Esophagus squamous epithelium (tissue), 5 donors: ENCODE measurements at places on chromosomes 12 and 14.
A peak's percentile ranks its signal among the peaks of the same experiment; 100 is the strongest.

GRCh38 chr12:4068981-4069669 lies 195.9 kb upstream of the PARP11 start:
- no peak overlapping the region for H3K27ac ChIP-seq
- H3K27me3 ChIP-seq: peaks cover 23% of the 10 kb centered on the region
- H3K36me3 ChIP-seq: no peaks in the 10 kb centered on the region
- H3K4me3 ChIP-seq: no peak overlapping the region

- H3K4me1 ChIP-seq: peaks cover 9% of the 10 kb centered on the region
- no peaks in the 10 kb centered on the region for H3K27me3 ChIP-seq
- no peaks in the 10 kb centered on the region for H3K36me3 ChIP-seq
- peak overlapping the region; percentile 78 for H3K27ac ChIP-seq
- DNase-seq: no peak
These were observed 81.2 kb downstream of the BCL11B start for GRCh38 chr14:99190696-99191394.

GRCh38 chr12:118830296-118830695 lies 151.0 kb upstream of the SRRM4 start:
- H3K27ac ChIP-seq: no peak overlapping the region
- no peaks in the 10 kb centered on the region for H3K27me3 ChIP-seq
- no peaks in the 10 kb centered on the region for H3K4me1 ChIP-seq
- no peaks in the 10 kb centered on the region for H3K36me3 ChIP-seq

GRCh38 chr12:116455540-116456329 lies 103.4 kb upstream of the MAP1LC3B2 start:
- peaks cover 29% of the 10 kb centered on the region for H3K4me1 ChIP-seq
- H3K4me3 ChIP-seq: no peak overlapping the region
- H3K27ac ChIP-seq: peak overlapping the region; percentile 82
- H3K36me3 ChIP-seq: no peaks in the 10 kb centered on the region
- DNase-seq: no peak
- no peaks in the 10 kb centered on the region for H3K27me3 ChIP-seq

DNA sequence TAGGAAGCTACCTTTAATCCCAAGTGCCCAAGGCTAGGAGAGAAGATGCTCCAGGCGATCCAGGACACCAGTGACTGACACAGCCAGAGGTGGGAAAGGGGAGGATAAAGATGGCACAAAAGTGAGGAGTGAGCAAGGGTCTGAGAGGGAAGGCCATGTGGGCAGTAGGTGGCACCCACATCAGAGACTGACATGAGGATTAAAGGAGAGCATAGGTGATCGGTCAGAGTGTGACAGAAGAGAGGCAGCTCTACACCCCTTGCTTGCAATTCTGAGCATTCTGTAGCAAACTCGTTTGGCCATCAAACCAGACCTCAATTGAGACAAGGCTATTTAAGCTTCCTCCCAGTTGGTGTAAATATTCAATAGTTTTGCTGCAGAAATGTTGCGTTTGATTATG lies 724 bp upstream of the CD27 start:
- no peak for DNase-seq
- peaks cover 14% of the 10 kb centered on the region for H3K4me1 ChIP-seq
- H3K36me3 ChIP-seq: no peaks in the 10 kb centered on the region
- no peaks in the 10 kb centered on the region for H3K27me3 ChIP-seq
- no peak overlapping the region for H3K4me3 ChIP-seq
- H3K27ac ChIP-seq: no peak overlapping the region

- H3K36me3 ChIP-seq: no peaks in the 10 kb centered on the region
- no peak overlapping the region for H3K4me3 ChIP-seq
- no peak overlapping the region for H3K27ac ChIP-seq
These were observed 147.6 kb downstream of the BRMS1L start for GRCh38 chr14:35973770-35974169.

GRCh38 chr12:22231836-22232235 lies 102.7 kb downstream of the ST8SIA1 start:
- H3K27ac ChIP-seq: no peak overlapping the region
- H3K27me3 ChIP-seq: no peaks in the 10 kb centered on the region
- no peaks in the 10 kb centered on the region for H3K4me1 ChIP-seq
- no peaks in the 10 kb centered on the region for H3K36me3 ChIP-seq

DNA sequence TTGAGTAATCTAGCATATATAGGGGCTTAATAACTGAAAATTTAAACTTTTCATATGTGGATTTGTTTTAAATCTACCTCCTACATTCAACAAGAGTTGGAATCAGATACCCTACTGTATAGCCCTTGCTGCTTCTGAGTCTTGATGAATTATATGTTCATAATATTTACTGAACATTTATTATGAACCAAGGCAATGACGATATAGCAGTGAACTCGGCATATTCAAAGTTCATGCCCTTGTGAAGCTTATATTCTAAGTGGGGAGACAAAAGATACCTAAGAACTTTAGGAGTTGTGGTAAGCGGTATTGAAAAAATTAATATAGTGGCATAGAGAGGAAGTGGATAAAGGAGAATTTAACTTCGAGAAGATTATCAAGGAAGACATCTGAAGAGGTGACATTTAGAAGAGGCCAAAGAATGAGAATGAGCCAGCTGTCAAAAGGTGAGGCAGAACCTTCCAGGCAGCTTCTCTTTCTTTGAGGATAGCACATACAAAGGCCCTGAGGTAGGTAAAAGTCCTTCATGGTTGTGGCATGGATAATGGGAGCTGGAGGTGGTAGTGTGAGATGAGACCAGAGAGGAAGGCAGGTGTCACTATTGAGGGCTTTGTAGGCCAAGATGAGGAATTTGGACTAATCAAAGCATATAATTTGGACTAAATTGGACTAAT lies 10.2 kb downstream of the EID3 start:
- DNase-seq: no peak
- H3K27ac ChIP-seq: no peak overlapping the region
- H3K36me3 ChIP-seq: peaks cover 36% of the 10 kb centered on the region
- no peaks in the 10 kb centered on the region for H3K4me1 ChIP-seq
- no peak overlapping the region for H3K4me3 ChIP-seq

GRCh38 chr12:53380104-53380793 lies at the start of gene SP1:
Gene SP1, plus strand, starts transcription at chr12:53380176. Its CDS starts 116 bp downstream, at chr12:53380292.
- peak; percentile 59 for DNase-seq
- H3K4me1 ChIP-seq: peaks cover 57% of the 10 kb centered on the region
- peak within 1 kb of the TSS; percentile 89 for H3K4me3 ChIP-seq
- H3K27me3 ChIP-seq: no peaks in the 10 kb centered on the region

- H3K36me3 ChIP-seq: no peaks in the 10 kb centered on the region
- no peak overlapping the region for H3K4me3 ChIP-seq
- no peak overlapping the region for H3K27ac ChIP-seq
These were observed 109.4 kb upstream of the SSTR1 start for GRCh38 chr14:38098074-38098836.

DNA sequence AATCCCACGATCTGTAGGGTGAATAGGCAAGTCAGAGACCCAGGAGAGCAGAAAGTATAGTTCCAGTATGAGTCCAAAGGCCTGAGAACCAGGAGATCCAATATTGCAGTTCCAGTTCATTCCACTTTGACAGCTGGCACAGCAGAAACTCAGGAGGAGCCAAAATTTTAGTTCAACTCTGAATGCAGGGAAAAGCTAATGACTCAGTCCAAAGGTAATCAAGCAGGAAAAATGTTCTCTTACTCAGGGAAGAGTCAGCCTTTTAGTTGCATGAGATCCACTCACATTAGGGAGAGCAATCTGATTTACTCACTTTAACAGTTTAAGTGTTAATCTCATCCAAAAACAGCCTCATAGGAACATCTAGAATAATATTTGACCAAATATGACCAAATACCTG lies 130.2 kb upstream of the LRFN5 start:
- no peaks in the 10 kb centered on the region for H3K27me3 ChIP-seq
- no peak overlapping the region for H3K27ac ChIP-seq
- H3K36me3 ChIP-seq: no peaks in the 10 kb centered on the region
- DNase-seq: no peak
- no peak overlapping the region for H3K4me3 ChIP-seq

DNA sequence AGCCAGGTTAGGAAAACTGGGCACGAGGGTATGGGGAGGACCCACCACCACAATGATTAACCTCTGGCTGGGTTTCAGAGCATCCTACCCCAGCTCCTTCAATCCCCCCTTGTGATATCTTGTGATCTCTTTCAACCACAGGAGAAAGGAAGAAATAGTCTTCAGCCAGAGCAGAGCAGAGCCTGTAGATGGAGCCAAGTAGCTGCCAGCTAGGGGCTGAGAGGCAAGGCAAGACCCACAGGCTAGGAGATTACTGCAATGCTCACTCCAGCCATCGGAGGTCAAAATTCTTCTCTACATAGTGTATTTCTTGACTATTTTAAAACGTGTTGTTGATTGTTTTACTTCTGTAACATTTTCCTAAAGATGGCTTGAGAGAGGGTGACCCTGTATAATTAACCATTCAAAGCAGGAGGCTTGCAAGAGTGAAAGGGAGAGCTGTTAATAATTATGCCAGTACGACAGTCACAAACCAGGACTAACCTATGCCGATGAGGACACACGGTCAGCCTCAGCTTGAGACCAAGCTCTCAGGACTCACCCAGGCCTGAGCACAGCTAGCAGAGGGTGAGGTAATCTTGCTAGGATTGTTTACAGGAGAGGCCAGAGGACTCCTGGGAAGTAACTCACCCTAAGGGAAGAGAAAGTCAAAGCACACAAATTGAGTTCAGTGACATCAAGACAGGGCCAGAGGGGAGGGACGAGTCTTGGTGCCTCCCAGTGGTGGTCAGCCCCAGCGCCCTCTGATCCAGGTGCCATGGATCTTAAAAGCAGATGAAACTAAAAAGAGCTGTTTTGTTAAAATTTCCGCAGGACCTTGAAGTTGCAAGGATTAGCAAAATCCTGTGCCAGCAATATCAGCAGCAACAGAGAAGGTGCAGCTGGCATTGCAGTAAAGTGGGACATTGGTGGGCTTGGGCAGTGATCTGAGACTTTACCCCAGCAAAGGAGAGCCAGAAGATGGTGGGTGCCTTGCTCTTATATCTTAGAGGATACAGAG lies 29.8 kb upstream of the CDKN3 start:
- H3K4me1 ChIP-seq: peaks cover 8% of the 10 kb centered on the region
- H3K27ac ChIP-seq: no peak overlapping the region
- H3K4me3 ChIP-seq: no peak overlapping the region
- H3K36me3 ChIP-seq: no peaks in the 10 kb centered on the region

DNA sequence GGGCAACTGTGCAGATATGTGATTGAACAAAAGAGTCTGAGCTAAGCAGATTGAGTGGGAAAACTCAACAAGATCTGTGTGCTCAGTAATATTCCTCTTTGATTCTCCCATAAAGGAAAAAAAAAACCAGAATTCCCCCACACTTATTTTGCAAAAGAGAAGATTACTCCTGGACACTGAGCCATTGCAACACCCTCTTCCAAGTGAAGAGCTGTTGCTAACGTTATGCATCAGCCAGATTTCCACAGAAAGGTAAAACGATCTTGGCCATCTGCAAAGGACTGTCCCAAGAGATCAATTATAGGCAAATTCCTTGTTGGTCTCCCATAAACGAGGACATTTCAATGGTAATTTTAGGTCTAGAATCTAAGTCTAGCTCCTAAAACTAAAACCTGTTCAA lies 587.7 kb downstream of the C12orf50 start:
- H3K27me3 ChIP-seq: no peaks in the 10 kb centered on the region
- no peak for DNase-seq
- H3K4me3 ChIP-seq: no peak overlapping the region
- no peak overlapping the region for H3K27ac ChIP-seq
- no peaks in the 10 kb centered on the region for H3K36me3 ChIP-seq

DNA sequence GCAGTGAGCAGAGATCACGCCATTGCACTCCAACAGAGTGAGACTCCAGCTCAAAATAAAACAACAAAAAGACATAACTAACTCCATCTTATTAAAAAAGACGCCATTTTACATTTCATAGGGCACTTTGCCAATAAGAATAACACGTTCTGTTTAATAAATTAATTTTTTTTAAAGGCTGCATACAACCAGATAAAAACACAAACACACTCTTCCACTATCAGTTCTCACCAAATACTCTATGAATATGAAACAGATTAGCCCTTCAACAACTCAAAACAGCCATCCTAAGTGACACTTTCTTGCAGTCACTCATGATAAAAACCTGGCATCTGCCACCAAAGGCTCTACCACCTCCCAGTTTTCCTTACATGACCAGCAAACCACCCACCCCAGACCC lies 16.1 kb downstream of the AICDA start:
- DNase-seq: no peak
- no peaks in the 10 kb centered on the region for H3K4me1 ChIP-seq
- H3K27ac ChIP-seq: no peak overlapping the region
- H3K27me3 ChIP-seq: no peaks in the 10 kb centered on the region

DNA sequence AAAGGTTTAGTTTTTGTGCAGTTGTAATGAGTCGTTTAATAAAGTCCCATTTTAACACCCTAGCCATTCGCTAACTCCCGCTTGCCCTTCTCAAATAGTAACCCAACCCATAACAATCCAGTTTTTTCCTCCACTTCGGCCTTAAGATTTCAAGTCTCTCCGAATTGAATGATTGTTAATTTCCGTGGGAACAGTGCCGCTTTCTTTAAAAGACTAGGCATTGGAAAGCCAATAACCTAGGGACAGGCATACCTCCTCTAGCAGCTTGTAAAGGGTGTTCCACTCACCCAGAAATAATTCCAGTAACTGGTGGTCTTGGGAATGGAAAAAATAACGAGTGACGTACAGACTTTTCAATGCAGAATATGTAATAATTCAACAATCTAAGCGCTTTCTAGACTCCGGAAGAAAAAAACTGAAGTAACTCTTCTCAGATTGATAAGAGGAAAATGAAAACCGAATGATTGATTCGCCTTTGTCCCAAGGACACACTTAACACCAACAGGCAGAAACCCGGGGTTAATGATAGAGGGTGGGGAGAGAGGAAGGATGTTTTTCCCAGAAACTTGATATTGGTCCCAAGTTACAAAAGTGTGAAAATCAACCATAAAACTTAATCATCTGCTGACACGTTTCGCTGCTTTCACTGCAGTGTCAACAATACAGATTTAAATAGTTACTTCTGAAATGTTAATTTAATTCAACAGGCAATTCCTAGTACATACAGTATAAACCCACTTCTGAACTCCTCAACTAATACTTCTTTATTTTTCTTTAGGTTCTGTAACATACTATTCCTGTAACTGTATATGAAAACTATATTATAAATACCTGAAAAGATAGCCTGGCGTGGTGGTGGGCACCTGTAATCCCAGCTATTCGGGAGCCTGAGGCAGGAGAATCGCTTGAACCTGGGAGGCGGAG lies 1.0 kb upstream of the SINHCAF start:
- no peak for DNase-seq
- H3K4me3 ChIP-seq: peak overlapping the region; percentile 78
- H3K27me3 ChIP-seq: no peaks in the 10 kb centered on the region
- H3K27ac ChIP-seq: peak overlapping the region; percentile 97
- no peaks in the 10 kb centered on the region for H3K36me3 ChIP-seq
